ENCODE measurements at places on chromosomes 3 and 15. TPM values are rescaled to one million over a fixed set of nuclear protein-coding genes. Genes with fewer than 3 reads are reported as not detected.

The P2RY1 gene
- 17.9 TPM for total RNA-seq

- DNase-seq = no peak
Measured at GRCh38 chr3:78003090-78003489, 963.2 kb downstream of the ROBO2 start.

DNA sequence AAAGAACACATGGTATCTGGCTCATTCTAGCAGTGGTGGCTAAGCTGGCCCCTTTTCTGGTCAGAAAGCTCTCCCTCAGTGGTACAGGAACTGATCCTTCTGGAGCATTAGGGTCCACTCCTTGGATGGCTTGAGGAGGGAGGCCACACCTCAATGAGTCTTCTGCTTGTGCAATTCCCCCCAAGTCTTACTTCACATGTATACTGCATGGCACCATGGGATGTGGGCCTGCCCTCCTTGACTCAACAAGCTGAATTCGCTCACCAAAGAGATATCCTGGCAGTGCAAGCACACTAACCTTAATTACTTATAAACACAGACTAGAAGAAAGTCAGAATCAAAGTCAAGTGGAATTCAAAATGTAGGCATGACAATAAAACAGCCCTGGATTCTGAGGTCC, 133.8 kb upstream of the SLC2A2 start:
- DNase-seq = no peak

DNA sequence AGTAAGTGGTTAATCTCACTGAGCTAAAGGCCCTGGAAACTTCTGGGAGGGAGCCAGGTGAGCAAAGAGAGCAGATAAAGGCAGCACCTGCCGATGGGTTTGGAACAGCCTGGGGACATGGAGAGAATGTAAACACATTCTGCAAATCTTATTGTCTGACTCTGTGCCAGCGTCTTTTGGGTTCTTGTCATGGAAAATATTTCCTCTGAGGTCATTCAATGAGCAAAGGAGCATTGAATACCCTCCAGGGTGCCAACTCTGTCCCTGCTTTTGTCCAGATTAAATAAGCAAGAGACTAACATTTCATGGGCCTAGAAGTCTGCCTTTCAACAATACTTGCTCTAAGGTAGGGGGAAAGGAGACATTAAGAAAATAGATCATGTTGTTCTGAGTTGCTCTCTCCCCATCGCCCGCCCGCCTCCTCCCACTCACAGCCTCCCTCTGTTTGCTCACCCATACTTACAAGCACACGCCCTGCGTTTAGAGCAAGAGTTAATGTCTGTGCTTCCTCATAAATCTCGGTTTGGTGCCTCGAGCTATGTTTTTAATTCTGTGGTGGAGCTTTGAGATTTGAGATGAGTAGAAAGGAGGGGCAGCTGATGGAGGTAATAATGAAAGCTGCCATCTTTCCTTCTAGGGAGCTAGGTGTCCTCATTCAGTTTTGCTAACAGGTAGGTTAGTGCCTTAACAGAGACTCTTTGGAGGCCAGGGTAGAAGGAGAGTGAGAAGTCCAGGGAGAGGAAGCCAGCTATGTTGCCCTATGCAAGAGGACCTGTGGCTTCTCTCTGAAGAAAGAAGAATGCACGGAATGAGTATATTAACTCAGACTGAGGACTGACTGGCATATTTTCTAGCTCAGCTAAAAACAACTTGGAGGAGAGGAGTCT, 132.9 kb downstream of the TPRG1 start:
- DNase-seq = no peak

DNA sequence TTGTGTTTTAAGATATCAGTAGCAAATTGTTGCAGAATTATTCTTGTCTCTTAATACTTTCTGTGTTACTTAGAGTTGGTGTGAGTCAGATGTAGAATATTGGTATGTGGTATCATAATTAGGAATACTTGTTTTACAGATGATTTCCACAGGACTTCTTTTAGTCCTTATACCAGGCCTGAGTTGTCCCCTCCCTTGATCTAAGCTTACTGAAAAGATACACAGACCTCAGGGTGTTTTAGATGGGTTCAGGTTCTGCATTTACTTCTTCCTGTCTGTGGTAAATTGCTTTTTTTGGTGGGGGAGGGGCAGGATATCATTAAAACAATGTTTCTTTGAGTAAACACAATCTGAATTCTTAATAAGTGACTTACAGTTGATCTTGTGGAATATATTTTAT, 14.2 kb downstream of the DZIP3 start:
- DNase-seq = no peak

The KLHL40 gene
- not detected for total RNA-seq

DNA sequence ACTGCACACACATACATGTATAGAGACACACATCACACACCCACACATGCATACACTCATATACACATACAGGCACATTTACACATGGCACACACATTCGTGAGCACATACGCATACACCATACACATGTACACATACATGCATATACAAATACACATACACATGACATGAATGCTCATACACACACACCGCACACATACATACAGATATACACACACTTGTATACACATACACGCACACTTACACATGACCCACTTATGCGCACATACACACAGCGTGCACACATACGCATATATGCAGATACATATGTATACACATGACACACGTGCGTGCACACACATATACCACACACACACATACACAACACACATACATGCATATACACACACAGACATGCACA, 162.7 kb downstream of the LRRK1 start:
- DNase-seq = no peak

The STRIT1 gene
- not detected for total RNA-seq

- no peak for DNase-seq
Measured at GRCh38 chr15:71294911-71295602, 179.8 kb downstream of the THSD4 start.

Measured in vagina (tissue), 2 donors.